Body of pancreas (tissue), 4 donors: ENCODE measurements at places on chromosomes 16 and 17.

- H3K4me1 ChIP-seq, result no peaks in the 10 kb centered on the region
- H3K27ac ChIP-seq, result no peak overlapping the region
- DNase-seq, result no peak
- no peak overlapping the region for H3K4me3 ChIP-seq
- no peaks in the 10 kb centered on the region for H3K27me3 ChIP-seq
Observed at GRCh38 chr16:71172481-71173207, 57.9 kb downstream of the HYDIN start.

DNA sequence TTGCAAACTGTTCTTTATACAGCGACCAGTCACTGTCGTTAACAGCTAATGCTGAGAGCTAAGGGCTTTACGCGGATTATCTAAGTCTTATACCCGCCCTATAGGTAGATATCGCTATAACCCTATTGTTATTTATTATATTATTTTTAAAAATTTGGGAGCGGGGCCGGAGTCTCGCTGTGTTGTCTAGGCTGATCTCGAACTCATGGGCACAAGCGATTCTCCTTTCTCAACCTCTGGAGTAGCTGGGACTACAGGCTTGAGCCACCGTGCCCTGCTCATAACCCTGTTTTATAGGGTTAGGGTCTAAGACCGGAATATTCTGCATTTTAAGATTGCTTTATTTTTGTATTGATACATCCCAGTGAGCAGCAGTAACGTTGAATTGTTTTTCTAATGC lies 24.7 kb downstream of the DEF8 start:
- H3K36me3 ChIP-seq, result no peaks in the 10 kb centered on the region
- DNase-seq, result no peak
- peak overlapping the region; percentile 84 for H3K4me3 ChIP-seq

DNA sequence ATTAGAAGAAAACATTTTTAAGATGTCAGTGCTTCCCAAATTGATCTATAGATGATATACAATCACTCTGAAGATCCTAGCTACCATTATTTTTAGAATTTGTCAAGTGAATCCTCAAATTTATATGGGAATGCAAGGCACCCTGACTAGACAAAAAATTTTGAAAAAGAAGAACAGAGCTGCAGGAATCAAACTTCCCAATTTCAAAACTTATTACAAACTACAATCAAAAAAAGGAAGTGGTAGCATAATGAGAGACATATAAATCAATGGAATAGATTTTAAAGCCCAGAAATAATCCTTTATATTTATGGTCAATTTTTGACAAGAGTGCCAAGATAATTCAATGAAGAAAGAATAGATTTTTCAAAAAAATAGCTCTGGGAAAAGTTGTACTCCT lies 198.3 kb upstream of the KCNJ16 start:
- H3K4me1 ChIP-seq, result no peaks in the 10 kb centered on the region
- H3K36me3 ChIP-seq, result no peaks in the 10 kb centered on the region
- no peak for DNase-seq

GRCh38 chr16:11094075-11094856 lies 149.9 kb downstream of the CLEC16A start:
- no peak overlapping the region for H3K4me3 ChIP-seq
- no peaks in the 10 kb centered on the region for H3K36me3 ChIP-seq
- no peaks in the 10 kb centered on the region for H3K27me3 ChIP-seq

- no peaks in the 10 kb centered on the region for H3K36me3 ChIP-seq
- H3K27me3 ChIP-seq, result no peaks in the 10 kb centered on the region
- no peak for DNase-seq
- H3K4me1 ChIP-seq, result peaks cover 29% of the 10 kb centered on the region
- H3K4me3 ChIP-seq, result no peak overlapping the region
Observed at GRCh38 chr17:17103160-17103559, 60.9 kb downstream of the MPRIP start.

DNA sequence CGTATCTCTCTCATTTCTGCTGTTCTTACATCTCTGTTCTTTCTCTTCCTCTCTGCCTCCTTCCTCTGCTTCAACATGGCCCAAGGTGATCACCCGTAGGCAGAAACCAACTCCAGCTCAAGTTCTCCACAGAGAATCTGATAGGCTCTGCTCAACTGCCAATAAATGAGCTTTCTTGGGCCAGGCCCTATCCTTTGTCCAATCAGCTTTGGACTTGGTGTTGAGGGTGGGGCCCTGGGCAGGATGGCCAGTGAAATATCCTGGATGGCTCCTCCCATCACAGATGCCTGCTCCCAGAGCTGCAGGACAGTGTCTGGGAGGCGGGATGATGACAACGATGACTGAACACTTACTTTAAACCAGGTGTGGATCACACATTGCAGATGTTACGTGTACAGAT lies 17.4 kb upstream of the BRD7 start:
- no peak overlapping the region for H3K27ac ChIP-seq
- H3K4me1 ChIP-seq, result no peaks in the 10 kb centered on the region
- no peak overlapping the region for H3K4me3 ChIP-seq
- no peak for DNase-seq
- H3K27me3 ChIP-seq, result no peaks in the 10 kb centered on the region

DNA sequence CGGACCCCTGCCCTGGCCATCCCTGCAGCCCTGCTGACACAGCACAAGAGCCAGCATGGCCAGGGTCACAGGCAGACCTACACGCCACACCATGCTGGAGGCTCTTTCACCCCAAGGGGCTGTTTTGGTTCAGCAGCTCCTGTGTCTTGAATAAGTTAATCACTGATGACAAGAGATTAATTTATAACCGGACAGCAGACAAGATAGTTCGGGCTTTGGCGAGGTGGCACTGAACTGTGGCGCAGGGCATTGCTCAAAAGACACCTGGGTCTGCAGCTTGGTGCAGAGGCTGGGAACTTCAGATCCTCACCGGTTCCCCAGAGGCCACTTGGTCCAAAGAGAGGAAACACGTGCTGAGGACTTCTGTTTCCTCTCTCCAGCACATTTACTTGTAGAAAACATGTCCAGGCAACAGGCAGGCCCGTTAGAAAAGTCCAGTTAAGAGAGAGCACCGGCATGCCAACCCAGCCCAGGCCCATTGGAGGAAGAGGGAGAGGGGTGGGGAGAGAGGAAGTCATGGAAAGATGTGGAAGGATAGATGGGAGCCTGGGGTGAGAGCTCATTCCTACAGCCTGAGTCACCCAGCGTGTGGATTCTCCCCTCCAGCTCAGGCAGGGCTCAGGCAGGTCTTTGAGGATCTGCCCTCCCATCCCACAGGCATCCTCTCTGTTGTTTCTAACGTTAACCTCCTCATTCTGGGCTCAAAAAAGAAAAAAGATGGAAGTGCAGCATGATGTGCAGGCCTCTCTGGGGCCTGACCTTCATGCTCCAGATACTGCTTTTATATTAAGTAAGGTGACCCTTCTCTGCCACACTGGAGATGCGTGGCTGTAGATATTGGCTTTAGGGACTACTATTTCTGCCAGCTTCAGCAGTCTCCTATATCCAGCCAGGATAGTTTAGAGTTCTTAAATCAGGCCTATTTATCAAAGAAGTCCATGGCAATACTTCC lies 80.0 kb upstream of the HNF1B start:
- H3K27me3 ChIP-seq, result no peaks in the 10 kb centered on the region
- H3K4me3 ChIP-seq, result no peak overlapping the region
- H3K36me3 ChIP-seq, result no peaks in the 10 kb centered on the region
- no peaks in the 10 kb centered on the region for H3K4me1 ChIP-seq
- H3K27ac ChIP-seq, result no peak overlapping the region

- no peaks in the 10 kb centered on the region for H3K36me3 ChIP-seq
- DNase-seq, result no peak
- no peak overlapping the region for H3K4me3 ChIP-seq
Observed at GRCh38 chr16:7629571-7629970, 296.9 kb downstream of the RBFOX1 start.

GRCh38 chr17:75400326-75400939 lies 5.0 kb downstream of the GRB2 start:
- no peaks in the 10 kb centered on the region for H3K36me3 ChIP-seq
- no peak overlapping the region for H3K4me3 ChIP-seq
- no peak overlapping the region for H3K27ac ChIP-seq
- H3K27me3 ChIP-seq, result no peaks in the 10 kb centered on the region

DNA sequence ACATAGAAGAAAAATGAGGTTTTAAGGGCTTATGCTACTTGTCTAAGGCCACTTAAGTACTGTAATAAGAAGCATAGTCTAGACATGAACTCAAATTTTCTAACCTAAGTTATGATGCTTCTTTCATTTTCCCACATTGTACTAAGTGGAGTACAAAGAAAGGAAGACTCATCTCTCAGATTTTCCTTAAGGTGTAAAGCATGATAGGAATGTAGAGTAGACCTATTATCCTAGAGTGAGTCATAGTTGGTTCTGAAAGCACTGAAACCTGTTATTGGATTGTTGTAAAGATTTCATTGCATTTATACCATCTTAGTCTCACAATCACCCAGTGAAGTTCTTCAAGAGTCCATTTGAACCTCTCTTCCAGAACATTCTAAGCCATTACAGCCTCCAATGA lies 343.8 kb downstream of the TOX3 start:
- DNase-seq, result no peak
- no peaks in the 10 kb centered on the region for H3K27me3 ChIP-seq
- H3K36me3 ChIP-seq, result no peaks in the 10 kb centered on the region

DNA sequence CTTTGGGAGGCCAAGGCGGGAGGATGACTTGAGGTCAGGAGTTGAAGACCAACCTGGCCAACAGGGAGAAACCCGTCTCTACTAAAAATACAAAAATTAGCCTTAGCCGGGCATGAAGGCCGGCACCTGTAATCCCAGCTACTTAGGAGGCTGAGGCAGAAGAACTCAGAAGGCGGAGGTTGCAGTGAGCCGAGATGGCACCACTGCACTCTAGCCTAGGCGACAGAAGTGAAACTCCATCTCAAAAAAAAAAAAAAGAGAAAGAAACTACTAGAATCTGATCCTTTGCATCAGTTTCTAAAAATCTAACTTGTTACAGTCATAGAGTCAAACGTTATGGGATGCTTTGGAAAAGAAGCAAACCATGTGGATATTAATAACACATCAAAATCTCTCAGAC lies 1.6 kb upstream of the PECAM1 start:
- no peak overlapping the region for H3K4me3 ChIP-seq
- no peak overlapping the region for H3K27ac ChIP-seq
- H3K4me1 ChIP-seq, result peaks cover 8% of the 10 kb centered on the region
- H3K27me3 ChIP-seq, result no peaks in the 10 kb centered on the region

DNA sequence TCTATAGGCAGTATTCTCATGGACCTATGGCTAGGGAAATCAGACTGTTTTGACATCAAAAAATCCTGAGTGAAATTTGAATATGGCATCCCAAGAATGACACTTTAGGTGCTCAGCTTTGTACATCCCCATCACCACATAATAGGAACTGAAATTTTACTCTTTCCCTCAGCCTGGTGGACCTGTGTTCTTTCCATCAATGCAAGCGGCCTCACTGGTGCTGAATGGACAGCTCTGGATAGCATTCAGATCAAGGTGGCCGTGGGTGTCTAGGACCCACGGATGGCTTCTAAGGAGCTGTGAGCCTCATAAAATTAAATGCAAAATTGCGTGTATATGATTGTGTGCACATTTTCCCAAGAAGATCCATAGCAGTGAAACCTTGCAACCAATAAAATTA lies 152.6 kb downstream of the MAP2K6 start:
- H3K36me3 ChIP-seq, result no peaks in the 10 kb centered on the region
- no peak for DNase-seq
- H3K27ac ChIP-seq, result no peak overlapping the region
- no peaks in the 10 kb centered on the region for H3K27me3 ChIP-seq

- DNase-seq, result no peak
- no peak overlapping the region for H3K27ac ChIP-seq
- no peaks in the 10 kb centered on the region for H3K27me3 ChIP-seq
- H3K4me3 ChIP-seq, result no peak overlapping the region
- peaks cover 8% of the 10 kb centered on the region for H3K4me1 ChIP-seq
Observed at GRCh38 chr17:48016112-48016511, 21.5 kb downstream of the COPZ2 start.

DNA sequence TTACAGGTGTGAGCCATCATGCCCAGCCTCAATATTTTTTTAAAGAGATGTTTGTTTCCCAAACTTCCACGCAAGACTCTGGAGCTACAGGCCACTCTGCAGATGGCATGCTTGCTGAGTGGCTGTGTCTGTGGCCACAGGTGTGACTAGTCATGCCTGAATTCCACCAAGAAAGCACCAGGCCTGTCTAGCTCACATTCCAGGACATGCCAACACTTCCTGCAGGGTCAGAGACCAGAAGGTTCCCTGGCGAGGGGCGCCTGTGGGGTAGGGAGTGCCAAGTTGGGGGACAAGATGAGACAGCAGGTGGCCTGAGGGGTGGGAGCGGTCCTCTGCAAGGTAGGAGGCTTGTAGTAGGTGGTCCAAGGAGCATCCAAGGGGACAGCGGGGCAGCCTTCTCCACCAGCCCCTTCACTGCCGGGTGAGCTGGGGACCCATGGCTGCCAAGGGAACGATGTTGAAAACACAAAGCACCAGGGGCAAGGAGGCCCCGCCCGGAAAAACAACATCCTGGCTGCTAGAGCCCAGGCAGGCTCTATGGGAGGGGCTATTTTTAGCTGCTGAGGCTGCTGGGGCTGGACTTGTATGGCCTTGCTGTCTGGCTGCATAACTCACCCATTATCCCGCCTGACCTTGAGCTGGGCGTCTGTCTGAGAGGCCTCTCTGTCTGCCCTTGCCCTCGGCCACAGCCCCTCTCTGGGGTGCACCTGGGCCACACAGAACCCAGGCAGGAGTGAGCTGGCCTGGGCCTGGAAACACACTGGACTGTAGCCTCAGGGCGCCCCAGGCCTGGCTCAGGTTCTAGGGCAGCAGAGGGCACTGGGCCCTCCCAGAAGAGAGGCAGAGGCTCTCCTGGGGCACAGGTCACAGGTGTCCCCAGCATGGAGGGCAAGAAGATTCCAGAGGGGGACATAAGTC lies 5.7 kb downstream of the TRIM47 start:
- H3K4me3 ChIP-seq, result no peak overlapping the region
- peak; percentile 69 for DNase-seq
- peaks cover 40% of the 10 kb centered on the region for H3K4me1 ChIP-seq
- H3K27ac ChIP-seq, result peak overlapping the region; percentile 78
- H3K27me3 ChIP-seq, result no peaks in the 10 kb centered on the region

DNA sequence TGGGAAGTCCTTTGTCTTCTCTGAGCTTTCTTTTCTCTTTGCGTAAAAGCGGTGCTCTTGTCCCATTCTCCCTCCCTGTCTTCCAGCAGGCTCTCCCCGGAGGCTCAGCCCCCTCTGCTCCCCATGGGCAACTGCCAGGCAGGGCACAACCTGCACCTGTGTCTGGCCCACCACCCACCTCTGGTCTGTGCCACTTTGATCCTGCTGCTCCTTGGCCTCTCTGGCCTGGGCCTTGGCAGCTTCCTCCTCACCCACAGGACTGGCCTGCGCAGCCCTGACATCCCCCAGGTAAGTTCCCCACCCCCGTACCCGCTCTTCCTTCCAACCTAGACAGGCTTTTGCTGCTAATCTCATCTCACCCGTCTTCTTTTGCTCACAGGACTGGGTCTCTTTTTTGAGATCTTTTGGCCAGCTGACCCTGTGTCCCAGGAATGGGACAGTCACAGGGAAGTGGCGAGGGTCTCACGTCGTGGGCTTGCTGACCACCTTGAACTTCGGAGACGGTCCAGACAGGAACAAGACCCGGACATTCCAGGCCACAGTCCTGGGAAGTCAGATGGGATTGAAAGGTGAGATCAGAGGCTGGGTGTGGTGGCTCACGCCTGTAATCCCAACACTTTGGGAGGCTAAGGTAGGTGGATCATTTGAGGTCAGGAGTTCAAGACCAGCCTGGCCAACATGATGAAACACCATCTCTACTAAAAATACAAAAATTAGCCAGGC lies 1.3 kb downstream of the TMEM219 start:
- H3K27ac ChIP-seq, result peak overlapping the region; percentile 72
- no peaks in the 10 kb centered on the region for H3K36me3 ChIP-seq
- peaks cover 16% of the 10 kb centered on the region for H3K4me1 ChIP-seq
- DNase-seq, result no peak

- DNase-seq, result no peak
- no peak overlapping the region for H3K27ac ChIP-seq
- H3K36me3 ChIP-seq, result no peaks in the 10 kb centered on the region
- no peaks in the 10 kb centered on the region for H3K4me1 ChIP-seq
- no peak overlapping the region for H3K4me3 ChIP-seq
Observed at GRCh38 chr16:11950388-11950787, 8.5 kb upstream of the NPIPB2 start.
